ENCODE measurements at places on chromosomes 11 and 22.

- no peak for DNase-seq
Observed at GRCh38 chr11:98277251-98277912, 743.4 kb upstream of the CNTN5 start.

DNA sequence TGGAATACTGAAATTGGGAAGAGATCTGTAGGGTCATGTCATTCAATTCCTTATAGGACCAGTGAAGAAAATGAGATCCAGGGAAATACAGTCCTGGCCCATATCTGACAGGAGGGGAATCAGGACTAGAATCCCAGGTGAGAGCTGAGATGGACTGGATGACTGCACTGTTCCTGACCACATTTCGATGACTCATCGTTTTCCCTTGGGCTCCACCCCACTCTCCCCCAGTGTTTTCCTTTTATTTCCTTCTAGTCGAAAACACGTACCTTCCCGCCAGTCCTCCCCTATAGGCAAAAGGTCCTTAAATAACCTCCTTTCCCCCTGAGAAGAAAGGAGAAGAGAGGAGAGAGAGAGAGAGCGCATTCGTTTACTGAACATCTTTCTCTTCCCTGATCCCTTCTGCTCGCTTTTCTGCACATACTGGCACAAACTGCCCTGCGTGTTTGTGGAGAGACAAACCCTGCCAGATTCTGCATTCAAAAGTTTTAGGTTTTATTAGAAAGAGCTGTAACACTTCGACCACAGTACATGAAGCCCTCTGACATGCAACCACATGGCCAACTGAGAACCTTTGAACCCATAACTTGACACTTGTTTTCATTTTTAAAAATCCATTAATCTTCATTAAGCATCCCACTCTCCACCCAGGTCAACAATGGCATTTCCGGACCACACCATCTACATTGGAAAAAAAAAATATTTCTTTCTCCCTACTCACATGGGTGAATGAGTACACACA, 565.7 kb downstream of the METTL15 start:
- no peak for DNase-seq

GRCh38 chr11:30281476-30282288, 41.2 kb upstream of the ARL14EP start:
- DNase-seq, result no peak

- DNase-seq, result no peak
Observed at GRCh38 chr11:3106736-3107524, 49.7 kb upstream of the CARS1 start.

Measured in CD4-positive, alpha-beta memory T cell (primary cell).